ENCODE measurements at places on chromosomes 2 and 18.

- DNase-seq = no peak
These were observed 305.2 kb upstream of the UBE2E3 start for GRCh38 chr2:180675170-180675569.

DNA sequence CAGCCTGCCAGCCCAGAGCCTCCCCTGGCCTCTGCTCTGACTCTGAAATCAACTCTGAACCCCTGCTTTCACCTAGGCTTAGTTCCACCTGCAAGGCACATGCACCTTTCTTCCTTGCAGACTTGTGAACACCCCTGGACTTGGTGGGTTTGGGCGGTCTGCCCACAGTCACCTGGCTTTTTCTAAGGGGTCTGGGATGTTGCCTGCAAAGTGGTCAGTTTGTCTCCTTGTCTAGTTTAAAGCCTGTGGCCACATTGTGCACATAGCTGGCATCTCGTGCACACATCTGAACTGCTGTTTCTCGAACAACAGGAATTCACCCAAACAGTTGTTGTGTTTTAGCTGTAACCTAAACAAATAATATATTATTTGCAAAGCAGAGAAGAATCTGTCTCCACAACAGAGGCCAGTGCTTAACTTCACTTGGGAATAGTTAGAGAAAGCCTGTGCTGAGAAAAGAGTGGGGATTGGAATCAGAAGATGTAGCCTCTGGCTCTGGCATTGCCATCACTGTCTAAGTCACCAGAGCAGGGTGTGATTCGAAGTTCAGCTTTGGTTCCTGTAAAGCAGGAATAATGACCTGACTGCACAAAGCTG is 108.5 kb downstream of the TMEM18 start:
- DNase-seq = no peak

DNA sequence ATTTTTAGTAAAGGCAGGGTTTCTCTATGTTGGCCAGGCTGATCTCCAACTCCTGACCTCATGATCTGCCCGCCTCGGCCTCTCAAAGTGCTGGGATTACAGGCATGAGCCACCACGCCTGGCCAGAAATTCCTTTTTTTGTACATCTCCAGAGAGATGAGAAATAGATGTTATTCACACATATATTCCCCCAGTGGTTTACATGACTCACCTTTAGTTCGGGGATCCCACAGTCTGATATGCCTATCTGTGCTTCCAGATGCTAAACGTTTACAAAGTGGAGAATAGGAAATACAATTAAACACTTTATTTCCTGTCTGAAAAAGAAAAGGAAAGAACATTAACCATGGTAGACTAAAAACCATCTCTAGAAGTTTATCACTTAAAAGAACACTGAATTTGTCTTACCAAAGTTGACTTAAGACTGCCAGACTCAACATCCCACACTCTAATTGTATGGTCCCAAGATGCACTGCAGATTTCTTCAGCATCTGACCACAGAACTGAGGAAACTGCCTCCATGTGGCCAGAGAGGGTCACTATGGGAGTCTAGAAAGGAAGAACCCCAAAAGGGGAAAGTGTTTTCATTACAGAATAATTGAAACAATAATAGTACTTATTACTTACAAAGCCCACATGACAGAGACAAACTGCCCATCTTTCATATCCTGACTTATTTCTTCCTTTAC is 12.6 kb upstream of the ICA1L start:
- no peak for DNase-seq

GRCh38 chr2:133146893-133147292 is 421.4 kb downstream of the NCKAP5 start:
- DNase-seq = no peak

DNA sequence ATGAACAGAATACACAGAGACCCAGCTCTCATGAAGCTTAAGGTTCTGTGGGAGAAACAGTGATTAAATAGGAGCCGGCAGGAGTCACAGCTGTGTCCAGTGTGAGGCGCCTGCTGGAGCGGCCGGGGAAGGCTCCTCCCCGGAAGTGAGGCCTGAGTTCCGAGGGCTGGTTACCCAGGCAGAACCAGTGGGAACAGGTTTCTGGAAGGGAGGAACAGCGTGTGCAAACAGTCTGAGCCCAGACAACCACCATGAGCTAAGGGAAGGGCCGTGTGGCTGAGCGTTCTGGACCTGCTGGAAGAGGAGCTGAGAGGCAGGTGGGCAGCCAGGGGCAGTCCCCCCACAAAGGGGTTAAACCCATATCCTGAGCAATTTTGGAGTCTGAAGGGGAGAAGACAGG is 26.0 kb upstream of the NPAS2 start:
- DNase-seq = no peak

GRCh38 chr2:190972846-190973245 is 41.1 kb downstream of the STAT1 start:
- no peak for DNase-seq

- DNase-seq = no peak
These were observed 4.0 kb downstream of the LPIN1 start for GRCh38 chr2:11750422-11750821.

All from NCI-H1930 (cell line).